ENCODE measurements at places on chromosomes 2 and 18.

DNA sequence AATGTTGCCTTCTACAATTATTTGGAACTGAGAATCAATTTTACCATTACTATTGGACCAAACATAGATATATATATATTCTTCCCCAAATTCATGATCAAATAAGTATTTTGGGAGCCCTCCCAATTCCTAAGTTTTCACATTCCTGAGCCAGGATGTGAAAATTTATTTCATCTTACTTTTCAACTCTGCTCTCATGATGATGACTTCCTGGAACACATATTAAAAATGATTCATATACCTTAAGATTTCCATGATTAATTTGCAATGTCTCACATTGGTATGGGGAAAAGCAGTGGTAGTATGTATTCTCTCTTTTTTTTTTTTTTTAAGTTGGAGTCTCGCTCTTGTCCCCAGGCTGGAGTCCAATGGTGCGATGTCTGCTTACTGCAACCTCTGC, 596.1 kb upstream of the ZEB2 start:
- DNase-seq = no peak

DNA sequence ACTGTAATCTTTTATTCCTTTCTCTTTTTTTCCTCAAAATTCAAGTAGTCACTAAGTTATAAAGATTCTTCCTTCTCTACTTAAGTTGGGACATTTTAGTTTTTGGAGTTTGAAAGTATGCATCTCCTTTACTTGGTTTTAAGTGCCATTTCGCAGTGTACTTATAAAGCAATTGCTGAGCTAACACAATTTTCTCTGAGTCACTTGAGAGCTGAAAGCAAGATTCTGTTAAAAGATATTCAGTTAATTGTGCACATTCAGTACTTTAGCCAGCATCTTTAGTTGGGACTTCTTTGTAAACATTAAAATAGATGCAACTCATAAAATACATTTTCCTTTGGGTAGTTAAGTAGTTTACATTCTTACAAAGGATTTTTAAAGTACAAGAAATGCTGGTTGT, 136.0 kb downstream of the GFPT1 start:
- no peak for DNase-seq

- DNase-seq = no peak
These were observed 37.4 kb upstream of the ANKRD62 start for GRCh38 chr18:12056034-12056883.

DNA sequence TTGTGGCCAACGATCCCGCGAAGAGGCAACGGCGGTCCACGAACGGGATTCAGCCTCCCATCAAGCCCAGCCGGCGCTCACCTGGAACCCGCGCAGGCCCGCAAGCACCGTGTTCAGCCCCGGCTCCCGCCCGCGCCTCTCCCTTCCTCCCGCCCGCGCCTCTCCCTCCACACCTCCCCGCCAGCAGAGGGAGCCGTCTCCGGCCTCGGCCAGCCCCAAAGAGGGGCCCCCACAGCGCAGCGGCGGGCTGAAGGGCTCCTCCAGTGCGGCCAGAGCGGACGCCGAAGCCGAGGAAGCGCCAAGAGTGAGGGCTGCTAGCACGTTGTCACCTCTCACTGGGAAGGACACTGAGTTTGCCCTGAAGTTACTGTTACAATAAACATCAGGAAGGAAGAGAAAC, 55.3 kb upstream of the LAPTM4A start:
- peak; percentile 35 for DNase-seq

GRCh38 chr2:42860319-42861094, 68.1 kb upstream of the HAAO start:
- no peak for DNase-seq

DNA sequence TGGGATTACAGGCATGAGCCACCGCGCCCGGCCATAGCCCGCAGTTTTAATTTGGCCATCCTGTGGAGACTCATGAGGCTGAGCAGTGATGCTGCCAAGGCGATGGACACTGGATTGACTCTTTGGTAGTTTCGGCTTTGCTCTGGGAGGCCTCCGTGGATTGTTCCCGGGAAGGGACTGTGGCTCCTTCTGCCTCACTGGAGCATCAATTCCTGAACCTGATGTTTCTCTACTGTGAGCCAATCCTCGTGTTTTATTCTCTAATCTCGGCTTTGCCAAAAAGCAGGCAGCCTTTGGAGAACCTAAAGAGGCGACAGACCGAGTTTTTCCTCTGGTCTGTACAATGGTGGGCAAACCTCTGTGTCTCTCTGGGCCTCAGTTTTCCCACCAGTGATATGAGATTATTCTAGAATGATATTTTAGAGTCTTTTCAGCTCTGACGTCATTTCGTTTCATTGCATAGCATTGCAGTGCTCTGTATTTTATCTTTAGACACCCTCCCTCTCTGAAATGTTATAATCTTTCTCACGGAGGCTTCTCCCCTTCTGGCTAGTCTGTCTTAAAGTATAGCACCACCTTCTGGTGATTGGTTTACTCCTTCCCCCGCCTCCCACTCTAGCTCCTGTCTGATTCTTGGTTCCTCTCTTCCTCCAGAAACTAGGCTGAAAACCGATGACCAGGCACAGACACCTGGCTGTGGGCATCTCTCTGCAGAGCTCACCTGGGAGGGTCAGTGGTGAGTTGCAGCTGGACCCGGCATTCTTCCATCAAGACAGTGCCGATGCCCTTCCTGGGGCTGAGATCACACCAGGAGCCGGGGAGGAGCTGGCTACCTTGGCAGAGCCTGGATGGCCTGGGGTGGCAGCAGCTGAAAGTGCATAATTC, 341.3 kb downstream of the MYCN start:
- peak; percentile 64 for DNase-seq

DNA sequence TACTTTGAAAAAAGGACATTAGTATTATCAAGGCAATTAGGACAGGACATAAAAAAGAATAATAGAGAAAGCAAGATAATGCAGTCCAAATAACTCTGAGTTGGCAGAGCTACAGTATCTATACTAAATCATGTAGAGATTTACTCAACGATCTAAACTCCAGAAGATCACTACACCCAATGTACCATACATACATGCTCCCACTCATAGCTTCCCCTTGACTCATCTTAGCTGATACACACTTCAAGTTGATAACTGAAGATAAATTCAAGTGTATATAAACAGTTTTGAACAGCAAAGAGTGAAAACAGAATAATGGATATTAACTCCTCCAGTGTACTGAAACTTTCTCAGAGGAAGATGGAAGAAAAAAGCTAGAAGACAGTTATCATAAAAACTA, 78.5 kb downstream of the SESTD1 start:
- no peak for DNase-seq

DNA sequence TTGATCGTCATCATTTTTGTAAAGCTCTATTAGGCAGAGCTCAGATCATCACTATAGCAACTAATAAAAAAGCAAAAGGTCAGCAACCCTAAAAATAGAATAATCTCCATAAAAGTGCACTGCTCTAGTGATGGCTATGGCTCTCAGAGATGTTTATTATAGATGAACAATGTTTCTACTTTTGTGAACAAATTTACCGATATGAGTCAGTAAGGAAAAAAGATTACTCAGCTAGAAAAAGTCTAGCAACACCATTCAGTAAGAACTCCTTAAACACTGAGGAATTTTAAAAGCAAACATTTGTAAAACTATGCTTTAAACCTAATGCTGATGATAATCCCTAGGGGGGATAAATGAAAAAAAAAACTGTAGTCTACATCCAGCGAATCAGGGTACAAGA, 69.6 kb downstream of the ACVR1C start:
- no peak for DNase-seq

GRCh38 chr2:26532301-26533250, 54.7 kb upstream of the OTOF start:
- DNase-seq = no peak

DNA sequence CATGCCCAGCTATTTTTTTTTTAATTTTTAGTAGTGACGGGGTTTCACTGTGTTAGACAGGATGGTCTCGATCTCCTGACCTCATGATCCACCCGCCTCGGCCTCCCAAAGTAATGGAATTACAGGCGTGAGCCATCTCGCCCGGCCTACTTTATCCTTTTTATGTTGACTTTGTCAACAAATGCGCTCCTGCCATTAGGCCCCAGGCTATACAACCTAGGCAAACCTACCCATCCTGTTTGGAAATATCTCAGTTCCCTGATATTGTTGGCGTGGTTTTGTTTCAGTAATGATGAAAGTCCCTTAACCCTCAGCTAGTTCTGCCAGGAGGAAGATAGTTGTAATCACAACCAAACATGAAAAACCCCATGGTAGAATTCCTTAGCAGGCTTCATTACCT, 249.4 kb upstream of the SOX11 start:
- no peak for DNase-seq

DNA sequence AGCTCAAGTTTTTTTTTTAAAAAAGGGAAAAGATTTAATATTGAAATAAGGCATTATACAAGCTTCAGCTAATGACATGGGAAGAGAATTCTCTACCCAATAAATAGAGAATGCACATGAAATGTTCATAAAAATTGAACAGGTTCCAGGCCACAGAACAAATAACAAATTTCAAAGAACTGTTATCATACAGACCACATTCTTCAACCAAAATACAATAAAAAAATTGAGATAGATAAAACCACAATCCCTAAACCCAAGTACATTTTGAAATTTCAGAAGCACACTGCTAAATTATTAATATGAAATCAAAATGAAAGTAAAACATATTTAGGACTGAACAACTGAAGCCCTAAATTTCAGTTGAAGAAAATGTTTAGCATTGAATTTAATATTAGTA, 89.6 kb downstream of the BCL2 start:
- DNase-seq = no peak

DNA sequence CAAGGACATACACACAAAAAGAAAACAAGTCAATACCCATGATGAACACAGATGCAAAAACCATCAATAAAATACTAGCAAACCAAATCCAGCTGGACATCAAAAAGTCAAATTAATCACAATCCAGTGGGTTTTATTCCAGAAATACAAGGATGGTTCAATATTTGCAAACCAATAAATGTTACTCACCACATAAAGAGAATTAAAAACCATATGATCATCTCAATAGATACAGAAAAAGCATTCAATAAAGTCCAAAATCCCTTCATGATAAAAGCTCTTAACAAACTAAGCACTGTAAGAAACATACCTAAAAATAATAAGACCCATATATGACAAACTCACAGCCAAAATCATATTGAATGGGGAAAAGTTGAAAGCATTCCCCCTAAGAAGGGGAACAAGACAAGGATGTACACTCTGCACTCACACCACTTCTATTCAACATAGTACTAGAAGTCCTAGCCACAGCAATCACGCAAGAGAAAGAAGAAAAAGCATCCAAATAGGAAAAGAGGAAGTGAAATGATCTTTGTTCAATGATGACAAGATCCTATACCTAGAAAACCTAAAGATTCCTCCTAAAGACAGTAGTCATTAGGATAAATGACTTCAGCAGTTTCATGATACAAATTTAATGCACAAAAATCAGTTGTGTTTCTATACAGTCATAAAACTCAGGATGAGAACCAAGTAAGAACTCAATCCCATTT, 62.6 kb downstream of the TRAPPC8 start:
- no peak for DNase-seq

GRCh38 chr2:138298120-138298814, 203.3 kb upstream of the SPOPL start:
- DNase-seq = no peak

DNA sequence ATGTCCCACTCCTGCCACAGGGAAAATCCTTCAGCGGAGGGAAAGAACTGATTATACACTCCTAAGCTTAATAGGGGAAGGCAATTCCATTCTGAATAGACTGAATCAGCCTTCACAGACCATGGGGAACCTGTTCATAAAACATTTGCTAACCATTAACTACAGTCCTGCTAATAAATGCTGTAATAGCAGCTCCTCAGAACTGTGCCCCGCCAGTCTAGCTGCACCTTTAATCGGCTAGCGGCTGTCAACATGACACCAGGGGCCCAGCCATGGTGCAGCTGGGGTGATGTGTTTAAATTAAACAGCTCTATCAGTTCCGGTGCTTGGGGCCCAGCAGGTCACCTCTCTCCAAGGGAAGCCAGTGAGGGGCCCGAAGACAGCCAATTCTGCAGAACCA, 77.8 kb downstream of the GALNT14 start:
- DNase-seq = peak; percentile 55

DNA sequence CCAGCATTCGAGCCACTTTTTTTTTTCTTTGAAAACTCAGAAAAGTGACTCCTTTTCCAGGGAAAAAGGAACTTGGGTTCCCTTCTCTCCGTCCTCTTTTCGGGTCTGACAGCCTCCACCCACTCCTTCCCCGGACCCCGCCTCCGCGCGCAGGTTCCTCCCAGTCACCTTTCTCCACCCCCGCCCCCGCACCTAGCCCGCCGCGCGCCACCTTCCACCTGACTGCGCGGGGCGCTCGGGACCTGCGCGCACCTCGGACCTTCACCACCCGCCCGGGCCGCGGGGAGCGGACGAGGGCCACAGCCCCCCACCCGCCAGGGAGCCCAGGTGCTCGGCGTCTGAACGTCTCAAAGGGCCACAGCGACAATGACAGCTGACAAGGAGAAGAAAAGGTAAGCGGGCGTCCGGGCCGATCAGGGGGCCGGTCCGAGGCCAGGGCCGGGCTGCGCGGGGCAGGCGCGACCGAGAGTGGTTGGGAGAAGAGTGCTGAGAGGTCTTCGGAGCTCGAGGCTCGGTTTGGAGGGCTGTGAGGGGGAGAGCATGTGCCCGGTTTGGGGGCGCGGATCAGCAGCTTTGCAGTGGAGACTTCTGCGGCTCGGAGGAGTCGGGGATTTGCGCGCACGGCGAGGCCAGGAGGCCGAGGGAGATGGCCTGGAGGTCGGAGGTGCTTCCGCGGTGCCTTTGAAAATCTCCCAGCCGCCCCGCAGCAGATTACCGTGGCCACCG, 502 bp downstream of the EPAS1 start:
- DNase-seq = no peak

- no peak for DNase-seq
These were observed 22.2 kb downstream of the KCNG2 start for GRCh38 chr18:79819968-79820351.

- DNase-seq = no peak
These were observed 13.2 kb downstream of the TXNDC2 start for GRCh38 chr18:9898792-9899549.

GRCh38 chr2:14016289-14016955, 616.1 kb upstream of the LRATD1 start:
- DNase-seq = no peak
